Hippocampal formation (tissue), 2 donors: ENCODE measurements at places on chromosomes 7 and 10.

DNA sequence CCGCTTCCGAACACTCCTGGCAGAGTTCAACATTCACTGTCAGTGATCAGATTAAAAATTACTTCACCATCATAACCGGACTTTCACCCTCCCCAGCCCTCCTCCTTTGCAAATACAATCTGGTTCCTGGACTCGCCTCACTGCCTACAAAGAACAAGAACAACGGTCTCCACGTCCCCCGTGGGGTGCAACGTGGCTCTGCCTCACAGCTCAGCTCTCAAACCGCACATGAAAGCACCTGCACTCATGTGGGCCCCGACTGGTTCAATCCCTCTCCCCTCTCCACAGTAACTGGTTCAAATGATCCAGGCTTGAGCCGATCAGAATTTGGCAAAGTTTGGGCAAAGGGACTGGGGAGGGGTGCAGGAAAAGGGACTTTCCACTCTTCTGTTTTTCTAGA is 21.0 kb downstream of the ASB13 start:
- no peak for DNase-seq

DNA sequence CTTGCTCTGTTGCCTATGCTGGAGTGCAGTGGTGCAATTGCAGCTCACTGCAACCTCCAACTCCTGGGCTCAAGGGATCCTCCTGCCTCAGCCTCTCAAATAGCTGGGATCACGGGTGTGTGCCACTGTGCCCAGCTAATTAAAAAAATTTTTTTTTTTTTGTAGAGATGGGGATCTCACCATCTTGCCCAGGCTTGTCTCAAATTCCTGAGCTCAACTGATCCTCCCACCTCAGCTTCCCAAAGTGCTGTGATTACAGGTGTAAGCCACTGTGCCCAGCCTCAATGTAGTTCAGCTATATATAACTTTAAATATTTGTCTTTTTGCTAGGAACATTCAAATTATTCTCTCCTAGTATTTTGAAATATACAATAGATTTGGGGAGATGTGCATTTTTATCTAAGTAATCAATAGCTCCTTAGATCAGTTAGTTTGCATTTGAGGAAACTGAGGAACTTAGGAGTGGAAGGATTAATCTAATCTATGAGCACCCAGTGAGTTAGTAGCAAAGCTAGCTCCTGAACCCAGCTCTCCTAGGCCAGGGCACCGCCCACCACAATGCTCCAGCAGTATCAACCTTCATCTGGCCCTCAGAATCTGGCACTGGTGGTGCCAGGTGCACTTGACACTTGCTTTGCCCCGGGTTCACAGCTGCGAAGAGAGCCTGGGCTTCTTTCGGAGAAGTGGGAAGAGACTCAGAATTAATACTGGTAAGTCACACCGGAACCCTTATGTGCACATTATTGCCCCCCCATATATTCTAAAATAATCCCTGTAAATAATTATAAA is 5.9 kb upstream of the LRMDA start:
- DNase-seq, result no peak

- DNase-seq, result no peak
These were observed 34.8 kb downstream of the SEMA3E start for GRCh38 chr7:83614112-83614511.

- DNase-seq, result no peak
These were observed 31.1 kb upstream of the TOMM7 start for GRCh38 chr7:22853674-22854157.

DNA sequence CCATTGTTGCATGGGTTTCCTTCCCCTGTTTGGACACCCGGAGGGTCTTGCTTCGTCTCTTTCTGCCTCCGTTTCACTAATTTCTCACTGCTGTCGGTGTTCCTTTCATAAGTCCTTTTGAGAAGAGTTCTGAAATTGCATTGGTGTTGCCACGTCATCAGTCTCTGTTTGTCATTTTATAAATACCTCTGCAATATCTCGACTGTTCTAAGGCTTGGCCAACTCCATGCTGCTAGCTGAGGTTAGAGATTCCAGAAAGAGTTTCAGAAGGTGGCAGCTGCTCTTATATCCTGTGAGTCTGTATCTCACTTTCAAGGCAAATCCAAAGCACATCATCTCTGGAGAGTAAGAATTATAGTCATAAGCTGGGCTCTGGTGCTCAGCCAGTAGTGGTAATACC is 148.0 kb upstream of the INSYN2A start:
- DNase-seq, result no peak

DNA sequence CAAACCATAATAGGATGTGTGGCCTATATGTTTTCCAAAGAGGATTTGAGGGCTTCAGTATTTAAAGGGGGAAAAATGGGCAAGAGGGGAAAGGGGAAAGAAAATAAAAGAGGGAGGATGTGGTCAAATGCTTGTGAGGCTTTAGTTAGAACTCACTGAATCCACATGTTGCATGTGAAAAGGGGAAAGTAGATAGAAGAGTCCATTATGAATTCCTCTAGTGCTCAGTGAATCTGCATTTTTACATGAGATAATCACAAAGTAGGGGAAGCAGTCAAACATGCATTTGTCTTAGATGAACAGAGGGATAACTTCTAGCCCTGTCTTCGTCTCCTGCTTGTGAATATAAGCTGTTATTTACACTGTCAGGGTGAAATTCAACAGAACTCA is 24.6 kb upstream of the AKAP9 start:
- no peak for DNase-seq

DNA sequence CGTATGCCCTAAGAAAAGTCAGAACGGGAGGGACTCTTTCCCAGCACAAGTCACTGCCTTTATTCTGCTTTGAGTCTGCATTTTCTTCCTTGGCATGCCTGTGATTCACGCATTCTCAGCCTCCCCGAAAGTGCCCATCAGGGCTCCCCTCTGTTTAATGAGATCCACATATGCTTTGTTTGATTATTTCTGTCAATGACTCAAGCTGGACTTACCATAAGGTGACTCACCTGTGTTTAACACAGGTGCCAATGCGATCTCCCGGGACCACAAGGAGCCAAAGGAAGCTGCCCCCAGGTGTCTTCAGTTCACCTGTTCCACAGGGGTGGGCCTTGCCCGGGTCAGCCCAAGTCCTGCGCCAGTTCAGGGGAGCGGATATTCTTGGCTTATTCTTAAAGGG is 386.0 kb upstream of the SHH start:
- no peak for DNase-seq

GRCh38 chr7:55132890-55133551 is 114.2 kb downstream of the EGFR start:
- DNase-seq, result no peak

- DNase-seq, result no peak
These were observed 32.8 kb upstream of the MEOX2 start for GRCh38 chr7:15719311-15719710.

GRCh38 chr7:124764847-124765400 is 668 bp downstream of the GPR37 start:
- DNase-seq, result no peak

GRCh38 chr10:68560186-68560942 is at the start of gene TET1:
TET1 (plus strand) TSS chr10:68560337; CDS start chr10:68572339, 12,002 bp downstream.
- no peak for DNase-seq

DNA sequence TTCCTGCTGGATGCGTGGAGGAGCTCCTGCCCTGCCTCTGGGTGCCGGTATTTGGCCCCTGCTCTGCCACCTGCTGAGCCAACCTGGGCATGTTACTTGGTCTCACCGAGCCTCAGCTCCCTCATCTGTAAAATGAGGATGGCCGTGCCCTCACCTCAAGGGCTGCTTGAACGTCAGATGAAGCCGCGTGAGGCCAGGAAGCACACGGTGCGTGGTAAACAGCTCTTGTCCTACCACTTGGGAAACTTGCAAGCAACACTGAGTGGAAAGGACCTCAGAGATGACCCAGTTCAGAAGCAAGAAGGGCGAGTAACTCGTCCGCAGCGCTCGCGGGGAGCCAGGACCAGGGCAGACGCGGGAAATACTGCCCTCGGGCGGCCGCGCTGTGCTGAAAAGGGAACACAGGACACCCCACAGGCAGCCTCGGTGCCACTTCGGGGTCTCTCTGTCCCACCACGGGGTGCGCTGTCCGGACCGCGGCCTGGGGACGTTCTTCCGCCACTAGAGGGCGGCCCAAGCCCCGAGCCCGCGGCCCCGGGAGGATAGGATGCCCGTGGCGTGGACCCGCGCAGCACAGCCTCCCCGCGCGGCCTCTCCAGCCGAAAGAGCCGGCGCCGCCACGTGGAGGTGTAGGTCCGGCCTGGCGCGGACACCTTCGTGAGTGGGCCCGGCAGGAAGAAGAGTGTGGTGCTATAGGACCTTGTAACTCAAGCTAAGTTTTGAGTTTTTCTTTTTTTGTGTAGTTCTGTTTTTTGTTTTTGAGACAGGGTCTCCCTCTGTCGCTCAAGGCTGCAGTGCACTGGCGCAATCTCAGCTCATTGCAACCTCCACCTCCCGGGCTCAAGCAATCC is 94.1 kb downstream of the PRKAG2 start:
- peak; percentile 64 for DNase-seq

DNA sequence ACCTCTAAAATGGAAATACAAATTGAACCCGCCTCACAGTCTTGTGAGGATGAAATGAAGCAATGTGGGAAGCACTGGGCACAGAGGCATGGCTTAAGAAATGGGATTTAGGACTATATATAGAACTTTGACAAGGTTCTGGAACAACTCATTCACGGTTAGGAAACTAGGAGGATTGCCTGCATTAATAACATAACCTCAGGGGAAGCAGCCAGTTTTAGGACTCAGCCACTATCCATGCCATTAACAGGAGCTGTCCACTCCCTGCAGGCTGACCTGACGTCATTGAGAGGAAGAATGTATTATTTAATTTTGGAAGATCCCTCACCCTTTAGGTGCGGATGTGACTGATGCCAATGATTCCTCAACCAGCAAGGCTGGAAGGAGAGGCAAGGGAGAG is 34.8 kb downstream of the ITGB8 start:
- DNase-seq, result no peak

DNA sequence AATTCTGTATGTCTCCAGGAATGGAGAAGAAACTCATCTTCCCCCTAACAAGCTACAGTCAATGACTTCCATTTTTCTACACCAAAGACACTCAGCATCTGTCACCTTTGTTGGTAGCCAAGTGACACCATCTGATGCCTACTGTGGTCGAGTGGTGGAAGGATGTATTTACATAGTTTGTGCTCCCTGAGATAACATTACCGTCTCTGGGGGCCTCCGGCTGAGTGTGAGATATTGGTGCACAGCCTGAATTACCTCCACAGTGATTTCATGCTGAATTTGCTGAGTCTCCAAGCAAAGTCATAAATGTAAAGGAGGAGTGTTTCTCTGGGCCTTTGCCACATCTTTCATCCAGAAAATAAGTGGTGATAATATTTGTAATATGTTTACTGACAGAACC is 114.0 kb downstream of the GRID1 start:
- DNase-seq, result no peak

- DNase-seq, result no peak
These were observed 50.1 kb upstream of the RASGEF1A start for GRCh38 chr10:43316988-43317387.

DNA sequence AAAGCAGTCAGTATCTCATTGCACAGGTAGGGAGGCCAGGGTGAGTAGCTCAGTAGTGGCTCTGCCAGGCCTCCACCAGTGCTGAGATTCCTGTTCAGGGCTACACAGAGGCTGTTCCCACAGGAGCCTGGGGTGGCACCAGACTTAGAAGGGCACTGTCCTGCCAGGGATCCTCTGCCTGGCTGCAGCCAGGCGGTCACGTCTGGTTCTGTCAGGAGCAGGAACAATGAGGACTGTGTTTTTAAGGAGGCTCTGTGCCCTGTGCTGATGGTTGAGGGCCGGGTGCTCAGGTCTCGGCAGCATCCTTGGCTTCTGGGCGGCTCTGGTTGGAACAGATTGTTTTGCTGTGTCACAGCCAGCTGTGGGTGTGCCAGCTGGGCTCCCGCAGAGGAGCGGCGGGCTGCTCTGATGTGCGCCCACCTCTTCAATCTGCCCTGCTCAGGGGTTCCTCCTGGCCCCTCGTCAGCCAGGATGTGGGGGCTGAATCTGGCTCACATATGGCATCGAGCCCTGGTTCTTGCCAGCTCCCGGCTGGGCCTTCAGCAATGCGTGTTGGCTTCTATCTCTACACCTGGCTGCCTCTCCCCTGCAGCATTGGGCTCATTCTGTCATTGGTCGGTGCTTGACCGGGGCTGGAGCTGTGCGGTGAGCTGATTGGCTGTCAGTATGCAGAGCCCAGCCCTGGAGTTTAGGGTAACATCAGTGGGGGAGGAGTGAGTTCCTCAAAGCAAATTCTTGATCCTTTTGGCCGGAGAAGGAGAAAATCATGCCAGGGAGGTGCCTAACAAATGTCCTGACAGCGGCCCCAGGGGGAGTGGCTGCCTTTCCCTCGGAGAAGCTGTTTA is 41.2 kb downstream of the TACR2 start:
- DNase-seq, result peak; percentile 46

DNA sequence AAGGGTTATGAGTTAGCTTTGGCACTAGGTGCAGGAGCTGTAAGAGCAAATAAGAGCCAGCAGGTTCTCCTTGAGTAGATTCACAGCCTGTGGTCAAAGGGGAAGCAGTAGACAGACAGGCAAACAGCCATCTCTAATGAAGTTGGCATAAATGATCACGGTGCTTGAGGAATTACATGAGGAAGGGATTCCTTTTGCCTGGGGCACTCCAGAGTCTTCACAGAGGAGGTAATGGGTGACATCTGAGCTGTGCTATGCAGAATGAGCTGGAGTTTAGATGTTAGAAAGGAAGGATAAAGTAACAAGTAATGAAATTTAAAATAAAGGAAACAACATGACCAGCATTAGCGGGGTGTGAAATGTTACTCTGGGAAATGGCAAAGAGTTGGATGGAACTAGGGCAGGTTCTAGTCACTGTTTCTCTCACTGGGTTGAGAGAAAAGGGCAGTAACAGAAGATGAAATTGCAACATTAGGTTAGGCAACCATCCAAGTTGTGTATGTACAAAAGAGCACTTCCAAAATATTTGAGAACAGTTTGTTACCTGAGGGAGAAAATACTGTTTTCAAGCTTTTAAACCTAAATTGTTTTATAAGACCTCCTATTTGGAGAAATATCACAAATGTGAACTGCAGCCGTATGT is 613.8 kb downstream of the PHTF2 start:
- DNase-seq, result no peak

DNA sequence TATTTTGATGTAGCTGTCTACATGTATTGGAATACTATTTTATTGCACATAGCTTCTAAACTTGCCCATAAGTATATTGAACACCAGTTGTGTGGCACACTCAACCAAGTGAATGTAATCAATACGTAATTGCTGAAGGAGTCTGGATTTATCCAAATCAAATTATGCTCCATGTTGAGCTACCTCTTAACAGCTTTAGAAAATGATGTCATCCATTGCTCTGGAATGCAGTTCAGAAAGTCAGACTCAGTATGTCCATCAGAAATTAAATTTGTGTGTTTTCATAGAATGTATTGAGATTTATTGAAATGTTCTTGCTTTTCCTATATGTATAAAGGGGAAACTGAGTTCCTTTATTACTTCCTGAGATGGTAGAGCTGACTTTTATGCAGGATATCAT is 25.0 kb upstream of the CCAR1 start:
- no peak for DNase-seq

GRCh38 chr10:71801361-71801760 is 28.0 kb upstream of the VSIR start:
- no peak for DNase-seq
